ENCODE measurements at places on chromosomes 3 and 15.

GRCh38 chr15:69624155-69624520 is 171.5 kb downstream of the RPLP1 start:
- DNase-seq, result no peak

- no peak for DNase-seq
Observed at GRCh38 chr3:25495726-25496253, 67.7 kb downstream of the RARB start.

GRCh38 chr3:172332256-172333041 is 115.8 kb downstream of the GHSR start:
- DNase-seq, result peak; percentile 21

- no peak for DNase-seq
Observed at GRCh38 chr3:117499189-117499870, 789.8 kb downstream of the TUSC7 start.

DNA sequence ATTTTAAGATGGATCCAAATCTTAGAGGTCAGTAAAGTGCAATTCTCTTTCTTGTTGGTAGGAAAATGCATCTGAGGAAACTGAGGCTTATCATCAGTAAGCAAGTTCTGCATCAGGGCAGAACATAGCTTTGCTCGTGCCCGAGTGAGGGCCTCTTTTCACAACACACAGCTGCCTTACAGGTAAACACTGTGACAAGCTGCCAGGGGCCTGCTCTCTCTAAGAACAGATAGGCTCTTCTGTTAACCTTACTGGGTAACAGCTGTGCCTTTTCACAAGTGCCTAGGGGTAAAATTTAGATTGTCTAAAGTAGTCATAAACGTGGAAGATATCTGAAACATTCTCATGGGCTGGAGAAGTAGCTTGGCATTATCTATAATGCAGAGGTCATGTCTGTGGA is 118.1 kb downstream of the C3orf38 start:
- DNase-seq, result no peak

DNA sequence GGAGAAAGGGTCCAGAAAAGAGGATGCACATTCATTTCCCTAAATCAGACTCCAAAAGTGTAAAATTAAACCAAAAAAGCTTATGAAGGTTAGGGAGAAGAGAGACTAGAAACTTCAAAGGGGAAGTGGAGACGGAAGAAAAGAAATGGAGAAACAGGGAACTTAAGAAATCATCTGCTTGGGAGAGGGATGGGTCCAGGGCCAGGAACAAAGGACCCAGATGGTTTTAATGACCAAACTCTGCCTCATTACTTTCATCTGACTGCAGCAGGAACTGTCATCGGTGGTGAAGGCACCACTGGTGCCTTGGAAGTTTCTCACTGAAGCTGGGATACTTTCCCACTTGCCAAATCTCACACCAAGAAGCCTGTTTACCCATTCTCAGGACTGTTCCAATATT is 70.5 kb upstream of the SLC4A7 start:
- no peak for DNase-seq

- no peak for DNase-seq
Observed at GRCh38 chr3:23490459-23490858, 287.3 kb downstream of the UBE2E2 start.

DNA sequence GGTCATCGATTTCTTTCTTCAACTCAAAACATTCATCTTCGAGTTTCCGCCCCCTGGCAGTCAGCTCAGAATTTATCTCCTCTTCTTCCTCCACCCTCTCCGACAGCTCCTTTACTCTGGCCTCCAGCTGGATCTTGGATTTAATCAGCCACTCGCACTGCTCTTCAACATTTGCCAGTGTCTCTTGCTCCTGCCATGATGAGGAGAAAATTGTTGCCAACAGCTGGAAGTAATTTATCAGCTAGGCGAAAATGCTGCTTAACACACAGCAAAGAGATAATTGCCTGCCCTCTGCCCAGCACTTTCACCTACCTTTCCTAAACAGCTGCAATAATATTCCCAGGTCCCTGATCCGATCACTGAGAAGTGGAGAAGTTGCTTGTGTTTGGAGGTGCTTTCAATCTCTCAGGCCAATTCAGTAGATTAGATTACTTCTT is 69.3 kb downstream of the MYH15 start:
- no peak for DNase-seq

GRCh38 chr3:169931747-169932520 is 20.6 kb downstream of the SAMD7 start:
- DNase-seq, result no peak

GRCh38 chr15:70610541-70610940 is 152.8 kb downstream of the UACA start:
- DNase-seq, result no peak

- no peak for DNase-seq
Observed at GRCh38 chr3:102179326-102180177, 255.3 kb upstream of the ZPLD1 start.

- DNase-seq, result no peak
Observed at GRCh38 chr3:28042707-28043106, 198.7 kb upstream of the CMC1 start.

DNA sequence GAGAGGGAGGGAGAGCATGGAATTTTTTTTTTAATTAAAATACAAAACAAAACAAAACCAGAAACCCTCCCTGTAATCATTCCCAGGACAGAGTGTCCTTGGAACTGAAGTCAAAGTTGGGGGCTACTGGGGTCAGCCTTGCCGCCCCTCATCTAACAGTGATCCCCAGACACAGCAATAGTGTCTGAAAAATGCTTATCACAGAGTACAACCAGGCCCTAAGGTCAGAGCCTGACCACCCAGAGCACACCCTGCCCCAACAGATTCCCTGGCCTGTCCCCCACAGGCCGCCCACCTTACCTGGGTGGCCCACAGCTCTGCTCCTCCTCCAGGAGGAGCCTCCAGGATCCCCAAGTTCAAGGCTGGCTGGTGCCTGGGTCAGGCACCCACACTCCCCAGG is 101.6 kb upstream of the LINGO1 start:
- no peak for DNase-seq
